ENCODE measurements at places on chromosomes 3 and 15.

GRCh38 chr15:81939604-81940440, 106.0 kb downstream of the MEX3B start:
- no peak for DNase-seq

DNA sequence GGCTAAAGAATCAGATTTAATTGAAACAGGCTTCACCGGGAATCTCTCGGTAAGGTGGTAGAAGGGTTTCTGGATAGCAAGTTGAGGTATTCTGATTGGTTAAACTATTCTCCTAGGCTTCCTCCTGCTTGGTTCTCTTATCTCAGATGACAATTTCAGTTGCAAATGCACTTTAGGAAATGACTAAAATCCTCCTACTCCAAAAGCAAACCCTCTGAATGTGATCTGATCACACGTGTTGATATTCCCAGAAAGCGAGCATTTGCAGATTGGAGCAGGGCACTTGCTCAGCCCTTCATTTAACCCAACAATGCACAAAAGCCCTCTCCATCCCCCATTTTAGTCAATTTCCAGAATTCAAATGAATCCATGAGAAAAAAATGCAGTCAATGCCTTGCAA, 55.6 kb upstream of the ICE2 start:
- DNase-seq = no peak

GRCh38 chr15:62931650-62932049, 110.9 kb upstream of the TPM1 start:
- DNase-seq = no peak

DNA sequence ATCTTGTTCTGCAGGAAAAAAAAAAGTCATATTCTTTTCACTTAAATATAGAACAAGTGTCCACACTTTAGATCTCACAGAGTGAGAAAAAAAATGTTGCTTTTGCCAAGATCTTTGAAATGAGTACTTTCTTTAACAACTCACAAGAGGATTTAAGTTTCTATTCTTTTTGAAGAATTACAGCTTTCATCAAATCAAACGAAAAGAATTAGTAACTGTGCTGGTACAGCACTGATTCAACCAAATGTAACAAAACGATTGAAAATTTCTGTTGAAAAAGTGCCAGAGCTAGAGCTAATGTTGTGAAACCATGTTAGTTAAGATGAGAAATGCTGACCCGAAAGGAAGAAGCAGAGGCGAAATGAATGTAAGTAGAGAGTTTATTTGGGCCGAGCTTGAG, 300.2 kb downstream of the GABRB3 start:
- DNase-seq = no peak

DNA sequence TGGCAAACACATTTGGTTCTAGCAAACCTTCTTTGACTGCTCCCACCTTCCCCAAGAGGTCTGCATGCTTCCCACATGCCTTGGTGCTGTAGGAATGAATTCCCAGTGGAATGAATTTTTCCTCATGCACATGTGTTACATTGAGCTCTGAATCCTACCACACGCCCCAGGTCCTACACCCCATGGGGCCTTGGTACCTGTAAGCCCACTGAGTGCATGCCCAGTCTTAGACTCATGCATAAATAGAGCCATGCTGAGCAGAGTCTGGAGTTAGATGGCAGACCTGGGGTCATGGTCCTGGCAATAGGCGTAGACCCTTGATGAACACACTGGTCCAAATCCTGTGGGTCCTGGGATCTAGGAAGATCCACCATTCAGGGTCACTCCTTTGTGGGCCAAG, 81.8 kb downstream of the EPHB1 start:
- no peak for DNase-seq

GRCh38 chr15:39130556-39131379, 450.1 kb upstream of the THBS1 start:
- no peak for DNase-seq

GRCh38 chr3:71709908-71710511, 15.2 kb downstream of the EIF4E3 start:
- no peak for DNase-seq

GRCh38 chr15:50252556-50252955, 13.0 kb downstream of the HDC start:
- DNase-seq = no peak

DNA sequence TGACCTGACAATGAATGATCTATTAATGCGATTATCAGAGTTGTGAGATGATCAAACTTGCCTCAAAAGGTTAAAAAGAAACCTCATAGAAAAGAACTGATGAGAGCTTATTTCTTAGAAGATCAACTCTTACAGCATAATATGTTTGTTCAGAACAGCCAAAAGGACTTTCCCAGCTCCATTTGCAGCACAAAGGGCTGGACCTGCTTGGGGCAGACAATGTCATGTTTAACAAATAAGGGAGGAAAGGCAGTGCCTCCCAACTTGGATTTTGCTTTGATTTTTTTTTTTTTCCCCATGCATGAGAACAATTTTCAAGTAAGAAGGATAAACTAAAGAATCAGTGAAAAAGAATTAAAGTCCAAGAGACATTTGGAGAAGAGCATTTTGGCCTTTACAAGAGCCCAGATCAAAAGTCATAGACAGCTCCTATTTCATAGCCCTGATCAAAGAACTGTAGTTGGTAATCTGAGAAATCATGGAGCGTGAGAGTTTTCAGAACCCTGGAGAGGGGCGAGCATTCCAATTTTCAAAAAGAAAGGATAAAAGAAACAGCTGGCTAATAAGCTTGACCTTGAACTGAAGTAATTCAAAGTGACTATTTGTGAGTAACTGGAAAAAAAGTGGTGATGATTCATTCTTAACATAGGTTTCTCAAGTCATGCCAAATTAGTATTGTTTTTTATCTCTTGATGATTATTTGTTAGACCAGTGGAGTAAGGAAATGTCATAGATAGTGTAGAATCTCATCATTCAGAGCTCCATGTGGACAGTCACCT, 136.0 kb upstream of the CFAP20DC start:
- no peak for DNase-seq

- no peak for DNase-seq
These were observed 77.7 kb downstream of the ABHD5 start for GRCh38 chr3:43768381-43768973.

DNA sequence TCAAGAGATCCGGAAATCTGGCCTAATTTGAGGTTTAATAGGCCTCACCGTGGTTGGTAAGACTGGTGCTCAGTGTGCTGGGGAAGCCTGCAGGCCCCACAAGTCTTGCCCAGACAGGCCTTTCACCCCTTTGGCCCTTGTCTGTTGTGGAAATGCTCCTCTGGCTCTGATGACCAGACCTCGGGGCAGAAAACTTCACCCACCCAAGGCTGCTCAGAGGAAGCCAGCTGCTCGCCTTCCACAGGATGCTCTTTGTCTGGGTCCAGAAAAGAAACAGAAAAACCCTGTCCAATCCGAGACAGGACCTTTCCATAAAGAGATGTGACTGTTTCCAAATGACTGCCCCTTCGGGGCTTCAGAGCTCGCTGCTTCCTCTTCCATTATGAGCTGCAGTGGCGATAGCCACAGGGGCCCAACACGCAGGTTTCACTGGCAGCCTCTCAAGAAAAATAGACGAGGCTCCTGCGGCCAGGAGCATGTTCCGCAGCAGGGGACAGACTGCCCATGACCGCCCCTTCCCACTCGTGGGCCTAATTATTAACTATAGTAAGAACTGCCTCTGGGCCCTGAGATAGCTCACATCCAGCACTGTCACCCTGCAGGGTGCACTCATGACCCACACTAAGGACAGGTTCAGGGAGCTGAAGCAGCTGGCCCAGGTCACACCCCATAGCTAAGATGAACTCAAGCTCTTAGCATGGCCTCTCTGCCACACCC, 6.8 kb upstream of the SNX22 start:
- no peak for DNase-seq

DNA sequence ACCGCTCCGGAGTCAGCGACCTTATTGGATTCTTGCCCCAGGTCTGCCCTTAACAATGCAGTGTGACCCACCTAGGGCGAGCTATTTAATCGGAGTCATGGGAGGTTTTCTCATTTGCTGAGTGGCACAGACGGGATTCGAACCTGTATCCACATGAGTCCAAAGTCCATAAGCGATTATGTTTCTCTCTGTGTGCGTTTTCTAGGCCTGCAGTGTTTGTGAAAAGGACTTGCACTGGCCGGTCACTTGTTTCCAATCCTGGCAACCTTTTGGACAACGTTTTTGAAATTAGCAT, 691 bp upstream of the HDGFL3 start:
- DNase-seq = no peak

- no peak for DNase-seq
These were observed 21.7 kb downstream of the GRIP2 start for GRCh38 chr3:14518432-14518802.

DNA sequence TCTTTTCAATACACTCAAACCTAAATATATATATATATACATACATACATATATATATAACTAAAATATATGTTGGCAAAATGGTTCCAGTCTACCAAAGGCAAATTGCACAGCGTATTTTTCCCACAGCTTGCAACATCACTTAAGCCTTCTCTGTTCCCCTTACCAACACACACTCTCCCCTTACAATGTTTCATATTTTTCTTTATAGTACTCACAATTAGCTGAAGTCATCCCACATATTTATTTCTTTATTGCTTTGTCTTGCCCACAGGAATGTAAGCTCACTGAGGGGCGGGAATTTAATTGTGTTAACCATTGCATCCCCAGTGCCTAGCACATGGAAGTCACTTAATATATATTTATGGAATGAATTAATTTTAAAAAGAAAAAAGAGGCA, 288.3 kb downstream of the ULK4 start:
- DNase-seq = no peak

- no peak for DNase-seq
These were observed 11.8 kb downstream of the QTRT2 start for GRCh38 chr3:114068336-114068735.

DNA sequence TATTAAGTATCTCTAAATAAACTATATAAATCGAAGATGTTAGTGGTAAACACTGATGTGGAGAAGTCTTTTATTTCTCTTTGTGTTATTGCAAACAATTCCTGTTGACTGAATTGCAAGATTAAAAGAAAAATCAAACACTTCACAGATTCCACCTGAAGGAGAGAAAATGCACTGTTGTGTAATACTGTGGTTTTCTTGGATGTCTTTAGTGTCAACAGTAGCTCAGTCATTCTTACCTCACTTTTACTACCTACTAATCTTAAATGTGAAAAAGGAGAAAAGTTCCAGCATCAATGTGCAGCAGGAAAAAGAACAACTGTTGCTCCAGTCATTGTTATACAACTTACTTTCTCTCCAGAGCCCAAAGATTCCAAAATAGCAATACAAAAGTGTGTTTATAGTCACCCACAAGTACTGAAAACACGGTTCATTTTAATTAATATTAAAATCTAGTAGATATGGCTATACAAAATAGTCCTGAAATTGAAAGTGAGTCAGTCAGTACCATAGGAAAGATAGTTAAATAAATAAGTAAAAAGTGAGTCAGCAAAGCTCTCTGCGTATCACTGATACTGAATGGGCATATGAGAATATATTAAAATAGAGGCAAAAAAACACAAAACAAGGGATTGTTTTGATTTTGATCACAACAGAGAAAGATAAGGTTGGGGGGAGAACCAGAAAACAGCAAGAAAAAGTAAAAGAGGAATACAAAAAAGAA, 90.5 kb upstream of the CSPG5 start:
- DNase-seq = no peak

DNA sequence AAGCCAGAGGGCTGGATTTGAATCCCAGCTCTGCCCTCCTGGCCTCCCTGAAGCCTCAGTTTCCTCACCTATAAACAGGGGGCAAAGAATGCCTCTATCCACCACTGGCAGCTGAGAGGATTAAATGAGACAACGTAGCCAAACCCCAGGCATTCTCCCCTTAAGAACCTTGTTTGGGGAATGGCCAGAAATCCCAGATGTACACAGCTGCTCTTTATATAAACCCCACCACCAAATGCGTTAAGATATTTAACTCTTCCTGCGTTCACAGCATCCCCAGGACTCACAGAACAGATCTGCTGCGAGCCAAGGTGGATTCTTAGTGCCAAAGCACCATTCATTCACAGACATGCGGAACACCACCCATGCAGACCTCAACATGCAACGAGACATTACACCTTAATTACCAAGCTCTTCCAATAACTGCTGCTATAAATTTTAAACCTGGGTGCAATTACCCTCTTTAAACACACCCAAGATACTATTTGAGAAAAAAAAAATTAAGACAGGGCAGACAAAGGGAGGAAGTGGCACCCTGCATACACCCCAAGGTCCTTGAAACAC, 5.2 kb downstream of the TLE3 start:
- no peak for DNase-seq

- no peak for DNase-seq
These were observed 133.3 kb downstream of the MYLK start for GRCh38 chr3:123750659-123751420.

- DNase-seq = no peak
These were observed 680 bp downstream of the IFT122 start for GRCh38 chr3:129440618-129441190.

DNA sequence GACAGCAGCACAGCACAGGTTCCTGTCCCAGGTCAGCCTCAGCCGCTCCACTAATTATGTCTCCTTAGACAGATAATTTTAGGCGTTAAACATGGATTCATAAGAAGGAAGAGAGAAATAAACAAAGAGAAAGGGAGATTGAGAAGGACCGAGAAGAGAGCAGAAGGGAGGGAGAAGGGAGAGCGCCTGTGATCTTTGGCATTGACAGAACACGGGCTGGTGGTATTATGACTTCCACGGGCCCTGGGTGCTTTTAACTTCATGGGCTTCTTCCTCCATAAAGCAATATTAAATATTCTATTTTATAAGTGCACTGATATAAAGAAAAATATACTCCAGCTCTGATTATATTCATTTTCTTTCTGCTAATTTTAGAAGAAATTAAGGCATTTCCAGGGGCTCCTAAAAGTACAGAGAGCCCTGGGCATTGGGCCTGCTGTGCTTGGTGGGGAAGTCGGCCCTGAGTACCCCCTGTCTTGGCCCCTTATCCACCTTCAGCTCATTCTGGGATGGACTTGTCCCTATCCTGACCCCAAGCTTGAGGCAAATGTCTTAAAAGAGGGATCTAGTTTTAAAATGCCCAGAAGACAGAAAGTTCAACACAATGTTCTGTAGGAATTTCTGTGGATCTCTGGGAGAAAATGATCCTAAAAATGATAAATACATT, 135.3 kb downstream of the MEX3B start:
- DNase-seq = no peak

DNA sequence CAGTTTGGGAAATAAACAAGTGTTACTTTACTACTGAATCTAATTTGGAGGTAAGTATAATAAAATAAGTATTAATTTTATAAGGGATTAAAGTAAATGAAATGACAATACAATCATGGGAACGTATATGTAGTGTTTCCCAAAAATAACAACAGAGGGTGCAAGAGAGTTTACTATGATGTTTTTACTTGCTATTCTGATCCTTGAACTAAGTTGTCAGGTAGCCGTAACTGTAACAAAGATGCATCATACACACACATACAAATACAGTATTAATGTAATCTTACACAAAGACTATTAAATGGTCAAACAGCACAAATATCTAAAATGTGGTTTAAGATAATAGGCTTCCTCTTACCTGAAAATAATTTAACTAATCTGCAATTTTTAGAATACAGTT, 311.4 kb downstream of the TBC1D5 start:
- DNase-seq = no peak

DNA sequence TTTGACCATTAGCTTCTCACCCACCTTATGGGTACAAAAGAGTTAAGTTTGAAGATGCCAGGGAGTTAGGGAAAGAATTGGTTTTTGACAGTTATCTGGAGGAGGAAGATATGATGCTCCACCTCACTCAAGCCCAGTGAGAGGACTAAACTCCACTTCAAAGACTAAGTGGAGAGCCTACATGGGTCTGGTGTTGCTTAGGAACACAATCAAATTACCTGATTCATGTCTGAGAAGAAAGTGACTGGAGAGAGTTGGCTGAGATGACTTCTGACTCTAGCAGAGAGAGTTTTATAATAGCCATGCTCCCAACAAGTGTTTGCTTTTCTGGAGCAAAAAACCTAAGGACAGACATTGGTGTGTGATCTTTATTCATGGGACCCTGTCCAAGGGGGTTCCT, 43.3 kb downstream of the SUCNR1 start:
- no peak for DNase-seq

Data from anterior cingulate cortex (tissue), 58 donors.